ENCODE measurements at places on chromosomes 11 and 22.

- DNase-seq: no peak
These were observed 12.7 kb upstream of the TREH start for GRCh38 chr11:118691926-118692830.

DNA sequence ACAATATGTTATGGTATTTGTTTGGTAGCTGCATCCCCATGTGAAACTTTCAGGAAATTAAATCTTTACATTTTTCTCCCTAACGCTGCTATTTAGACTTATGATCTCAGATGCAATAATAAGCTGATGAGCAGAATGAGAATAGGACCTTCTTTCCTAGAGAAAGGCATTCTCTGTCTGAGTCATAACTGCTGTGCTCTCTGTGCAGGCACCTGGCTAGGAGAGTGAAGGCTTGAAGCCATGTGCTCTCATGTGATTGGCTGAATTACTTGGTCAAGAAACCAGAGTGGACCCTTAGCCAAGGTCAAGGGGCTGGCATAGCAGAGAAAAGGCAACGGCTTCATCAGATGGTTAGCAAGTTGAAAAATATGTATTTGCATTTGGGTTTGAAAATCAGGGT is 185.0 kb downstream of the ADAMTS15 start:
- no peak for DNase-seq

DNA sequence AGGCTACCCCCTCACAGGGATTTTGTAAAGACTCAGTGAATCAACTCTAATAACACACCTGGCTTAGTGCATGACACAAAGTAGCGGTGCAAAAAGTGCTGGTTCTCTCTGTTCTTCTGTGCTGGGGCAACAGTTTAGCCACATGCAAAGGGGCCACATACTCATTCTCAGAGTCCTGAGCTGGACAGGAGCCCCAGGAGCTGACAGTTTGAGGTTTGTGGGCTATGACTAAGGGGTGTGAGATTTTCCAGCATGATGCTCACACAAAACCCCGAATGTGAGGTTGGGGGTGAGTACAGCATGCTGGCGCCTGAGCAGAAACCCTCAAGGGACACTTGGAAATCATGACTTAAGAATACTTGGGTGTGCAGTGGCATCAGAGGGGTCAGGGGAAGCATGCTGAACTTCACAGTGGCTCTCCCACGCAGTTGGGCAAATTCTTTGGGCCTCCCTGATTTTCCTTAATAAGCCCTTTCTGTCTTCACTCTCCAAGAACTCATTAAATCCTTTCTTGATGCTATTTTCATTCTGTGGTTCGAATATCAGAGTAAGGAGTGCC is 31.0 kb downstream of the TMPRSS5 start:
- peak; percentile 84 for DNase-seq

- no peak for DNase-seq
These were observed 5.1 kb downstream of the MAPK8IP2 start for GRCh38 chr22:50605613-50606074.

- DNase-seq: no peak
These were observed 23.9 kb downstream of the BMAL1 start for GRCh38 chr11:13301522-13301921.

DNA sequence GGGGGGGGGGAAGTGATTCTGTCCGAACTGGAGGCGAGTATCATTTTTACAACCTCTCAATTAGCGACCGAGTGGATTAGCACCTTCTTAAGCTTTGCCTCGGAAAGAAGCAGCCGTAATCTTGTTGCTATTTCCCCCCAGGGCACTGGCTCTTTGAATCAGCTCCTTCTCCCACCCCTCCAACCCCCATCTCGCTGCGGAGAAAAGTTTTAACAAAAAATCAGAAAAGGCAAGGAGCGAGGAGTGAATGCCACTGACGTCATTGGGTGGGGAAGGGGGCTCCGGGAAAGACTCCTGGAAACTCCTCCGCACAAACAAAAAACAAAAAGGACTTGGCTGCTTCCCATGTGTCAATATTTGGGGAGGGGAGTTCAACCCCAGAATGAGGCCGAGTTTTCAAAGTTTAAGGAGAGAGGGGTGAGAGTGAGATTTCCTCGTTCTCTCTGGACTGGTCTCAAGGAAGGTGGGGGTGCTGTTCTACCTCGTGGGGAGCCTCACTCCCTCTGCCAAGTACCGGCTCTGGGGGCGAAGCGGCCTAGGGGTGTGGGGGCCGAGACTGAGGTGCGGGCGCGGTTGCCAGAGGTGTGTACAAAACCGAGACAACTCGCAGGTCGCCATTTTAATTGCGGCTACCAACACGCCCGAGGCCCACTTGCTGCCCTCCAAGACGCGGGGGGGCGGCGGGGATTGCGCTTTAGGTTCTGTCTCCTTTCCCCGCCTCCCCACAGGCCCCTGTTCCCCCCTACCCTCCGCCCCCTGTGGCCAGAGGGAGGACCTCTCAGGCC is 2.5 kb upstream of the PAX6 start:
- no peak for DNase-seq

DNA sequence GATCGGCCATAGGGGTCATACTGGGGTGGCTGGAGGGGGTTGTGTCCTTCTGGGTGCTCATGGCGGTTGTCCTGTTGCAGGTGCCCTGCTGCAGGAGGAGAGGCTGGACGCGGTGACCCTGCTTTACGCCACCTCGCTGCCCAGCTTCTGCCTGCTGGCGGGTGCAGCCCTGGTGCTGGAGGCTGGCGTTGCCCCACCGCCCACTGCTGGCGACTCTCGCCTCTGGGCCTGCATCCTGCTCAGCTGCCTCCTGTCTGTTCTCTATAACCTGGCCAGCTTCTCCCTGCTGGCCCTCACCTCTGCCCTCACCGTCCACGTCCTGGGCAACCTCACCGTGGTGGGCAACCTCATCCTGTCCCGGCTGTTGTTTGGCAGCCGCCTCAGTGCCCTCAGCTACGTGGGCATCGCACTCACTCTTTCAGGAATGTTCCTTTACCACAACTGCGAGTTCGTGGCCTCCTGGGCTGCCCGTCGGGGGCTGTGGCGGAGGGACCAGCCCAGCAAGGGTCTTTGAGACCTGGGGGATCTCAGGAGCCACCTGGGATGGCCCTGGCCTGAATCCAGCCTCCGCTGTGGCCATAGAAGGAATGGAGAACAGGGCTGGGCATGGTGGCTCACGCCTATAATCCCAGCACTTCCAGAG is 11.1 kb downstream of the SLC35E4 start:
- no peak for DNase-seq

Data from BJ (cell line).